Amniotic stem cell (primary cell): ENCODE measurements at places on chromosomes 7 and 10.

- DNase-seq, result no peak
Measured at GRCh38 chr7:134044682-134045081, 82.5 kb upstream of the LRGUK start.

DNA sequence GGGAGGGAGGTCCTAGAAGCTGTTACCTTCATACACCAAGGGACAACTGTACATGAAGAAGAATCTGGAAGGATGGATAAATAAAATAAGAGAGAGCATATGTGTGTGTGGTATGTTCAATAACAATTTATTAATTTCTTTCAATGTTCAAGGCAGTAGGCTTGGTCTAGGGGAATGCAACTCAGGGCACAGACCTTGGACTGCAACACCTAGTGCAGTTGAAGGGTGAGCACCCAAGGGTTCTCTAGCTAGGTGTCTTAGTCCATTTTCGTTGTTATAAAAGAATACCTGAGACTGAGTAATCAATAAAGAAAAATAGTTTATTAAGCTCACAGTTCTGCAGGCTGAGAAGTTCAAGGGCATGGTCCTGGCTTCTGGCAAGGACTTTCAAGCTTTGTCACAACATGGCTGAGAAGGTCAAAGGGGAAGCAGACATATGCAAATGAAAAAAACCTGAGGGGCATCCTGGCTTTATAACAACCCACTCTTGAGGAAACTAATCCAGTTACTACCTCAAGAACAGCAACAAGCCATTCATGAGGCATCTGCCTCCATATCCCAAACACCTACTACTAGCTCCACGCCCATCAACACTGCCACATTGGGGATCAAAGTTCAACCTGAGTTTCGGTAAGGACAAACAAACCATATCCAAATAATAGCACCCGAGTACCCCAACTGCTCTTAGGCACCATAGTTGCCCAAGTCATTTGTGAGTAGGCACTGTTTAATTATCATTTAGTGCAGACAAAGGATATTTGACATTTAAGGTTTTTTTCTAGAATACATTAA lies 15.7 kb upstream of the SGCE start:
- DNase-seq, result no peak

GRCh38 chr10:9305018-9305655 lies 1250.6 kb downstream of the GATA3 start:
- no peak for DNase-seq

- DNase-seq, result no peak
Measured at GRCh38 chr7:6268907-6269306, 3.5 kb downstream of the CYTH3 start.

DNA sequence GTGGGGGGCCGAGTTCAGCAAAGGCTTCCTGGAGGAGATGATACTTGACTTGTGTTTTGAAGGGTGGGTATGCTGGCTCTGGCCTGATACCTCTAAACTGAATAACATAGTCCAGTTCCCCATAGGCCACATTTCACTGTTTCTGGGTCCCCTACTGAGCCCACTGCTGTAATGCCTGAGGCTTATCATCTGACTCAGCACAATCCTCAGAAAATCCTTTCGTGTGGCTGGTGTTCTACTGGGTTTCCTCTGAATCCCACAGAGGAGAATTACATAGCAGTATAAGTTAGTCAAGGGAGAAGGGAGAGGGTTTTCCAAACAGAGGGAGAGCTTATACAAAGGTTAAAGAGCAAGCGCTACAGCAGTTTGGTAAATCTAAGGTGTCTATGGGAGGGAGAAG lies 2.8 kb upstream of the R3HCC1L start:
- no peak for DNase-seq

GRCh38 chr7:129176916-129177710 lies 11.3 kb upstream of the SMO start:
- no peak for DNase-seq

- DNase-seq, result no peak
Measured at GRCh38 chr10:126080879-126081411, 184.6 kb downstream of the FANK1 start.

DNA sequence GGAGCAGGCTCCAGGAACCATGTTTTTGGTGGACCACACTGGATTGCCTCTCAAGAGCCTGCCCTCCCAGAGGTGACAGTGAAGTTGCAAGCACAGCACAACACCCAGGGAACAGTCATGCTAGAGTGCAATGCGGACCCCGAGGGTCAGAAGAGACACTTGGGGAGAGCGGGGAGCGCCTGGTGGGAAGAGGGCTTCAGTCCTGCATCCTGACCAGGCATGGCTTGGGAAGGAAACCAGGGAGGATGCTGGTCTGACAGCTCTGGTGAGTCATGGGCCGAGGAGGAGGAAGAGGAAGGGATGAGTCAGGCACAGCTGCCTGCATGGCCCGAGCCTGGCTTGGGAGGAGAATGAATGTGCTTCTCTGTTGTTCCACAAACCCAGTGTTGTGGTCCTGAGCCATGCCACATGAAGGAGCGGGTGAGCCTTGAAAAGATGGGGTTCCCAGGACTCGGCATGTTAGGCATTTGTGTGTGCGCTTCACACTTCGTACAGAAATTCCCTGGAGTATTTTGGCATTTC lies 29.5 kb upstream of the ANKRD2 start:
- DNase-seq, result peak; percentile 90

DNA sequence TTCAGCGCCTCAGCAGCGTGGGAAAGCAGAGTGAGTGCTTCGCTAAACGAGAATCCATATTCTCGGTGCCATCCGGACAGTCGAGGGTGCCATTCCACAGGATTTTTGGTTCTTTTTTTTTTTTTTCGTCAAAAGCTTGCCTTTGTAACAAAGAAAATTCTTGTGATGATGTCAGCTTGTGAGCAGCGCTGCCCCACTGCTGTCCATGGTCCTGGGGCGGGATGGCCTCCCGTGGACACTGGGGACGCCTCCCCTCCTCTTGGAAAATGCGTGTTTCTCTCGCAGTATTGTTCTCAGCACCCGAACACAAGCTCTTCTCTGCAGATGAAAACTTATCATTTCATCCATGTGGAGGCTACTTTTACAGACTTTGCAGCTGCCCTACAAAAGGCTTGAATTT lies 477.4 kb downstream of the TCERG1L start:
- DNase-seq, result no peak

GRCh38 chr7:27600247-27600646 lies 62.4 kb downstream of the HIBADH start:
- DNase-seq, result no peak
